AG04449 (cell line): ENCODE measurements at places on chromosomes 2 and 18.

- DNase-seq, result no peak
Measured at GRCh38 chr2:202278944-202279343, 13.4 kb downstream of the NOP58 start.

DNA sequence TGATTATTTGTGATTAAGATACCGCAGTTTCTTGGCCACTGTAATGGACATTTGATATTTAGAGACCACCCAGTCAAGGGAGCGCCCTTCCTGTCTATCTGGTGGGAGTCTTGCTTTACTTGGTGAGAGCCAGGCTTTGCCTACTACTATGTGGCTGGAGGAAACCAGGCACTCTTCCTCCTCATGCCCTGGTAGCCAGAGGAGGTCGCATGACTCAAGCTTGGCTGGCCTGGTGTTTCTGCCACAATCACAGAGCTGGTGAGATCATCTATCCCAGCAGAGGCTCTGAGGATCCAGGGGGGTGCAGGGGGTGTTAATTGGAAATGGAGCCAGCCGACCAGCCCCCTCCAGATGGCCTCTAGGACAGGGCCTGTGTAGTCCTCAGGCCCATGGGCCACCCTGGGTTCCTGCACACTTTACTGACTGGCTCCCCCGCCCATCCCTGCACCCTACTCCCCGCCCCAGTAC, 46.8 kb upstream of the BIN1 start:
- no peak for DNase-seq

- no peak for DNase-seq
Measured at GRCh38 chr2:234991793-234992192, 40.0 kb downstream of the SH3BP4 start.

DNA sequence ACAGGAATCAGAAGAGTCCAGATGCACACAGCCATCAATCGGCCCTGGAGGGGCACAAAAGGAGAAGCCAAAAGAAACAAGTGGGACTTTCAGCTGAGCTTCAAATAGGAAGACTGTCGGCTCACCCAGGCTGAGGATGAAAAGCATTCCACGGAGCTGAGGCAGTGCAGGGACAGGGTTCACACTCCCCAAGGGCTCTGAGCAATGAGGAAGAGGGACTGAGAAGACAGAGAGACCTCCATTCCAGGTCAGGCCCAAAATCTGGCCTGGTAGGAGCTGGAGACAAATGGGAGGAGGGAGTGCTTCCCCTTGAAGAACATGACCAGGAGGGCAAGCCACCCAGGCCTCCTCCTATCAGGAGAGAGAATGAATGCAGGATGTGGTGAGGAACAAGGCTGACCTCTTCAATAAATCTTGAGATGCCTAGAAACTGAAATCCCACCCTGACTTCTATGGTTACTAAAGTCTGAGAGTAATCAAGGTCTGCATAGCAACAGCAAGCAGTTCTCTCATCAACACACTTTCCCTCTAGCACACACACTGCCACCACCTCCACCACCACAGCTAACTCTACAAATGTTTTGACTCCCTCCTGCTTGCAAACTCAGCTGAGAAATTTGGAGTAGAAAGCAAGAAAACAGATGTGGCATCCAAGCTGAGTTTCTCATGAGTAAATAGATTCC, 434.4 kb downstream of the TNS1 start:
- peak; percentile 76 for DNase-seq

- no peak for DNase-seq
Measured at GRCh38 chr2:233972941-233973575, 55.9 kb downstream of the TRPM8 start.

DNA sequence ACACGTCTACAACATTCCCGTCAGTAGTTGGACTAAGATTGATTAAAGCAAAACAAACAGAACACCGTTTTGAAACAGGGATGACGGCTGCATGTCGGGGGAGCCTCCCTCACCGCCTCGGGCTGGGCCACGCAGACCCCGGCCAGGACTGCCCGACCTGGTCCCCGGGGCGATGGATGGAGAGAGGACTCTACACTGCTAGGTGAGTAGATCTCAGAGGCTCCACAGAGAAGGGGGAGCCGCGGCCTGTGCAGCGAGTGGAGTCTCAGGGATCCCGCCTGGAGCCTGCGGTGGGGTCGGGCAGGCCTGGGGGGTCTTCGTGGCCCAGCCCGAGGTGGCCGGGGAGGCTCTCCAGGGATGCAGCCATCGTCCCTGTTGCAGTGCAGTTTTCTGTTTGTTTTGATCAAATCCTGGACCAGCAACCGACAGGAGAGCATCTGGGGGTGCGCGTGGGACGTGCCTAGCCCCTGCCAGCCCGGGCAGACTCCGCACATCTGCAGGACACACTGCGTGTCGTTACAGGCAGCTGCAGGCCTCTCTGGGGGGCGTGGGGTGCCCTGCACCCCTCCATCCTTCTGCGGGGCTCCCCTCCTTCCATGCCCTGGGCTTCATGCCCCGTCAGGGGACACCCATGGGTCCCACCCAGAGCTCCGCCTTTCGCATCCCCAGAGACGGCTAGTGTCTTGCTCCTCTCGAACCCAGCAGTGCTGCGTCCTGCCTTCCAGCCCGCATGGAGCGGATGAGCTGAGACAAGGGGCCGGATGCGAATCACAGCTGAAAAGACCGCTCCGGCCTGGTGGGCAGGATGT, 143.6 kb downstream of the RTP5 start:
- no peak for DNase-seq

GRCh38 chr18:65815506-65815905, 64.7 kb downstream of the CDH7 start:
- no peak for DNase-seq

- DNase-seq, result no peak
Measured at GRCh38 chr2:204505488-204505887, 39.8 kb upstream of the PARD3B start.

GRCh38 chr2:186717320-186718007, 23.6 kb downstream of the FAM171B start:
- DNase-seq, result no peak

- no peak for DNase-seq
Measured at GRCh38 chr2:75737961-75738360, 27.2 kb upstream of the GCFC2 start.

- DNase-seq, result no peak
Measured at GRCh38 chr2:177983183-177983788, 89.3 kb downstream of the PDE11A start.

DNA sequence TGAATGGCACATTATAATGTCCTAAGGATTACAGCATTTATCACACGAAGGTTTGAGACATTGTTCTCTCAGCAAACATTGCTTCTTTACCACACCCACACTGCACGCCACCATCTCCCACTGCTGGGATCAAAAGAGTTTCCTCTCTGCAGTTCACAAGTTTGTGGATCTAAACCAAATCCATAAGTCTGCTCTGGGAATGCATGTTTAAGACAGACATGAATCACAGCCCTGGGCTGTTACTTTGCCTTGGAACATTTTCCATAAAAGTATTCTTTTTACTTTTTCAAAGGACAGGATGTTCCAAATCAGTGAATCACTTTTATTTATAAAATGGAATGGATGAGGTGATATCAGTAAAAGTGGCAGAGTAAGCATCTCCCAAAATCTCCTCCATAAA, 36.1 kb downstream of the STPG4 start:
- DNase-seq, result peak; percentile 67

- no peak for DNase-seq
Measured at GRCh38 chr2:124534028-124534427, 508.9 kb downstream of the CNTNAP5 start.

- no peak for DNase-seq
Measured at GRCh38 chr18:24054130-24054529, 39.6 kb downstream of the TTC39C start.

DNA sequence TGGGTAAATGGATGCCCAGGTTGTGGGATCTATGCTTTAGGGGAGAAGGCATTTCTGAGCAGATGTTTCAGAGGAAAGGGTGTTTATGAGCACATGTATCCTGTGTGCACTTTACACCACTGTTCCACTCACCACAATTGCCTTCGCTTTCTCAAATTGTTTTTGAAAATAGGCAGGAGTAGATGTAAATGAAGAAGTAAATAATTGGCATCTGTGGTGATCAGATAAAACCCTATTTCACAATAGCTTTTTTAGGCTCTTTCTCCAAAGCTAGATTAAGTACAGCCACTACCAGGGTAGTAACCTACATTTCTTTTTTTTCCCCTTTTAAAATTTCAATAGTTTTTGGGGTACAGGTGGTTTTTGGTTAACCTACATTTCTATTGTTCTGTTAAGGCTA, 40.6 kb downstream of the TMEM178A start:
- DNase-seq, result no peak

DNA sequence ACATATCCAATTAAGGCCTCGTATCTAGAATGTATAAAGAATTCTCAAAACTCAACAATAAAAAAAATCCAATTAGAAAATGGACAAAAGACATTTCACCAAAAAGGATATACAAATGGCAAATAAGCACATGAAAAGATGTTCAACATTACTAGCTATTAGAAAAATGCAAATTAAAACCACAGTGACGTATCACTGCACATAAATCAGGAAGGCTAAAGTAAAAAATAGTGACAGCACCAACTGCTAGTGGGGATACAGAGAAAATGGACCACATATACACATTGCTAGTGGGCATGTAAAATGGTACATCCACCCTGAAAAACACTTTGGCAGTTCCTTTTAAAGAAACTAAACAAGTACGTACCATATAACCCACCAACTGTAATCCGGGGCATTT, 59.7 kb downstream of the SMAD4 start:
- DNase-seq, result no peak

DNA sequence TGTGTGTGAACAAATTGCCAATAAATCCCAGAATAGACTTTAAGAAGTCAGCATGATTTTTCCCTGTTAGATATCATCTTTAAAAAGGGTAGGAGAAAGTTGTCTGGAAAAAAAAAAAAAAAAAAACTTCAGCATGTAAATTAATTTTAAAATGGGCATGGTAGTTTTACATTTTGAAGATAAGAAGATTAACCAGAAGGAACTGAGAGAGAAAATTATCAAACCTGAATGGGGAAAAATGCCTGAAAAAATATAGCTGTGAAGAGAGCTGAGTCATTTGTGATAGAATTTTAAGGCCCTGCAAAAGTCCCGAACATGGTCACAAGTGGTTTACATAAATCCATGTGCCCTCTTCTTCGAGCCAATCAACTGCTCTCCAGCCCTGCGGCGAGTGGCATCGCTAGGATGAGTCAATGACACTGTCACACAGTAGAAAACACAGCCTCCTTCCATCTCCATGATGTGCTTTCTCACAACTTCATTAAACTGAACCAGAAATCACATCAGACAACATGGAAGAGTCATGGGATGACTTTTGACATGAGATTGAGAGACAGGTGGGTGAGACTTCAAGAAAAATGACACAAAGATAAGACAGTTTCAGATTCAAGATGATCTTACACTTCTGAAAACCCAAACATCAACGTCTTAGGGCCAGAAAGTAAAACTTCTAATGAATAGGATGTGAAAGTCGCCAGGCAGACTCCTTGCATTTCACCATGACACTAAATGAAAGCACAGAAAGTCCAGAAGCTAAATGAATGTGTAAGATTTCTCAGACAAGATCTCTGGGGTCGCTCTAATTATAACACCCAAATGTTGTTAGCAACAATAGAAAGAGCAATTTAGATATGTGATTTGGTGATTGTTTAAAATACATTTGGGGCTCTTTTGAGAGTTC, 273.0 kb upstream of the ID2 start:
- DNase-seq, result no peak

GRCh38 chr18:62954366-62954765, 239.0 kb downstream of the PHLPP1 start:
- no peak for DNase-seq

- DNase-seq, result no peak
Measured at GRCh38 chr2:30927465-30928075, 120.3 kb upstream of the CAPN13 start.

GRCh38 chr2:172456002-172456401, 28.6 kb downstream of the ITGA6 start:
- DNase-seq, result no peak

GRCh38 chr2:179274749-179275148, 10.1 kb upstream of the SESTD1 start:
- DNase-seq, result no peak

DNA sequence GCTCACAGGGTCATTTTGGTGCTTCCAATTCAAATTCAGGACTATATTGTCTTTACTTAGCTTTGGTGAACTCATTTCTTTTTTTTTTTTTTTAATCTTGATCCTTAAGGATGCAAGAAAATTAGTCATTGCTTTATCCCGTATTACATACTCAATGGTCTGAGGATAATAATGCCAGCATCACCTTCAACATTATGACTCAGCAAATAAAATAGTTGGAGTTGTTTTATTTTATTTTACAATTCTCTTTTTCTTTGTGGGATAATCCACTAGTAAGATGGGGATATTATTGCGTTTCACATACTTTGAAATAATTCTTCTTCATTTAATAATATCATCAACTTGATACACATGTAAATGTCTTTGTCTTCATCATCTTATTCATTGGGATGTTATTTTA, 954.9 kb upstream of the GYPC start:
- DNase-seq, result no peak

DNA sequence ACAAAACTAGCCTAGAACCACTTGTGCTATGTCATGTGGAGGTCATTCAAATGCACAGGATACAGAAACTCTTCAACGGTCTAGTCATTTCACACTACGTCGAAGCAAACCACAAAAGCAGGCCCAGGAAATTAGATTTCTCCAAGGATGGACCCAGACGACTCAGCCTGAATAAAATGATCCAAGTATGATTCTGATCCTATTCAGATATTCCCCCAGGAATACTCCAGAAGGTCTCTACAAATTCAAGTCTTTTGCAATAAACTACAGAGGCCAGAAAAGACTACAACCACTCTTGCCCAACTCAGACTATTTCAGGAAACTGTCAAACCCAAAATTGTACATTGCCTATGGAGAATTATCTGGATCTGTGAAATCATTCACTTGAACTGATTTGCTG, 422.5 kb downstream of the METTL4 start:
- DNase-seq, result no peak

GRCh38 chr2:107062599-107063220, 176.7 kb upstream of the ST6GAL2 start:
- no peak for DNase-seq

DNA sequence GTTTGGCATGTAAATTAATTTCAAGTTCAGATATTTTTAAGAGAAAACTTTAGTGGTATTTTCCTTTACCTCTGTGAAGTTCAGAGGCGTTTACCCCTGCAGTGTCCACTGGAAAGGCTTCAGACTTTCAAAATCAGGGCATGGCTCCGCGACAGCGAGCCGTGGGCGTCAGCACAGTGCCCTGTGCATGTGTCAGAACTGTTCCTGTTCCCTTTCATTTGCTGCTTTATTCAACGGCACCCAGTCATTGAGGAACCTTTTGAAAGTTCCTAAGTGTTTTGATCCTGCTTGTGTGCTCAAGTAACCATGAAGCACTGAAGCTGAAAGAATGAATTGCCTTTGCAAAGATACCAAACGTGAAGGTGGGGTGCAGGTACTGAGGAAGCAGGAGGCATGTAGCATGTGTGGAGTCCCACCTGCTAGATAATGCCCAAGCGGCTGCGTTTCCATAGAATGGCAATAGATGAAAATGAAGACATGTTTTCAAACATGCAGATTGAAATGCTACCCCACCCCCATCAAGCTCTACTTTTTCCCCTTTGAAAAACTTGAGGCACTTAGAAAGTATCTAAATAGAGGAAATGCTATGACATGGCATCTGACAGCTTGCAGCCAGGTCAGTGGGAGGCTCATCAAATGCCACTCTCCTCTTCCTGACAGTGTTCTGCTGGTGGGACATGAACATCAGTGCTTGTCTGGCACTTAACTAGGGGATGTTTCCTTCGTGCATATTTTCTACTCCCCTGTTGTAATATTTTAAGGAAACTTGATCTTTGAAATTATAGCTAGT, 148.6 kb downstream of the ZNF236 start:
- DNase-seq, result no peak

GRCh38 chr18:75247611-75248421, 37.2 kb downstream of the TSHZ1 start:
- no peak for DNase-seq
